ENCODE measurements at places on chromosomes 3 and 15.

GRCh38 chr3:182133752-182134151 lies 422.0 kb downstream of the SOX2 start:
- no peak for DNase-seq

- DNase-seq = no peak
These were observed 235.9 kb upstream of the CTDSPL start for GRCh38 chr3:37625690-37626360.

DNA sequence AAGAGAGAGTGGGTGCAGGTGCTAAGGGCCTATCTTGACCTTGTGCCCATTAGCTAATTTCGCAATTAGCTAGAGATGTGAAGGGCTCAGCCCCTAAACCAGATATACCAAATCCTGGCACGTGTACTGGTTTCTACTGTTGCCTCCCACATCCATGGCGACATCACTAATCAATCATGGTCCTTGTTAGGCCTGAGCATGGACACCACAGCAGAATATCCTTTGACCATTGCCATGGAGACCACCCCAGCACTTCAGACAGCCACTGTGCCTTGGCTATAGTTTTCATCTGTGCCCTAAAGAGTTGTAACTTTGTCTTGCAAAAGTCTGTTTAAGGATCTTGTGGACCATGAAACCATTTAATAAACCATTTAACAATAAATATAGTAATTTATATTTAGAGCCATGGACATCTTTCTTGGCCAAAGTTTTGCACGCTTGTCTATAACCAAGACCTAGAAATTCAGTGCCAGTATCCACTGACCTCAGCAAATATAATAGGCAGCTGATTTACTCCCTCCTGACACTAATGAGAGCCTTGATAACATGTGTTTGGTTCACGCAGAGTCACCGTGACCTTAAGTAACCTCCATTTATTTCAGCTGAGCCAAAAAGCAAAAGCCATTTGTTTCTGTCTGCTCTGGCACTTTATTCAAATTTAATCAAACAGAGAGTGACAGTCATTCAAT lies 43.4 kb downstream of the COLQ start:
- DNase-seq = no peak

GRCh38 chr3:78260388-78260787 lies 1220.5 kb downstream of the ROBO2 start:
- no peak for DNase-seq

DNA sequence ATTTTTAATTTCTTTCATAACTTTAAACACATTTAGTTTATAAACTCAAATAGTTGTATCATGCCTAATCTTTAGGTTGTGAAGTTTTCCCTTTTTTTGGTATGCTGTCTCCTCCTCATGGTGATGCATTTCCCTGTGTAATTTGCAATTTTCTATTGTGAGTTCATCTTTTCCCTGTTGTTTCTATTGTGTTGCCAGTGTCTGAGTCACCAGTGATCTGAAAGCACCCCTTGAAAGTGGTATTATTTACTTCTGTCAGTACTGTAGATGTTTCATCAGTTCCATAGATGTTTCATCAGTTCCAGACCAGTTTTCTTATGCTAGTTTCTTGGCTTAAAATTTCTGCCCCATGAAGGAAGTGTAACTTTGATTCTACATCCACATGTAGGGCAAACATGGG lies 80.6 kb downstream of the OXSM start:
- no peak for DNase-seq

DNA sequence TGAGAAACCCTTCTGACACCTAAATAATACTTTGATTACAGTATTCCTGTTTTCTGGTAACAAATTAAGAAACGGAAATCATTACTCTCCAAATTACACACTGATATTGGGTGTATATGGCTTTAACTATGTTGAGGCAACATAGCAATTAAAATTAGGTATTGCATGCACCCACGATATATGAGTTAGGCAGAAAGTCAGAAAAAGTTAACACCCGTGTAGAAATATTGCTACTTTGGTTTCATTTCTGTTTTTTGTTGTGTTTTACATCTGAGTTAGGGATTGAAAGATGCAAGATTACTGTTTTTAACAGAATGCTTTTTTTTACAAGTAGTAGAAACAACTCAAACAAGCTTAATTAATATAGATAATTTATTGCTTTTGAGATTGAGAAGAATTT lies 327.8 kb downstream of the GBE1 start:
- DNase-seq = no peak

DNA sequence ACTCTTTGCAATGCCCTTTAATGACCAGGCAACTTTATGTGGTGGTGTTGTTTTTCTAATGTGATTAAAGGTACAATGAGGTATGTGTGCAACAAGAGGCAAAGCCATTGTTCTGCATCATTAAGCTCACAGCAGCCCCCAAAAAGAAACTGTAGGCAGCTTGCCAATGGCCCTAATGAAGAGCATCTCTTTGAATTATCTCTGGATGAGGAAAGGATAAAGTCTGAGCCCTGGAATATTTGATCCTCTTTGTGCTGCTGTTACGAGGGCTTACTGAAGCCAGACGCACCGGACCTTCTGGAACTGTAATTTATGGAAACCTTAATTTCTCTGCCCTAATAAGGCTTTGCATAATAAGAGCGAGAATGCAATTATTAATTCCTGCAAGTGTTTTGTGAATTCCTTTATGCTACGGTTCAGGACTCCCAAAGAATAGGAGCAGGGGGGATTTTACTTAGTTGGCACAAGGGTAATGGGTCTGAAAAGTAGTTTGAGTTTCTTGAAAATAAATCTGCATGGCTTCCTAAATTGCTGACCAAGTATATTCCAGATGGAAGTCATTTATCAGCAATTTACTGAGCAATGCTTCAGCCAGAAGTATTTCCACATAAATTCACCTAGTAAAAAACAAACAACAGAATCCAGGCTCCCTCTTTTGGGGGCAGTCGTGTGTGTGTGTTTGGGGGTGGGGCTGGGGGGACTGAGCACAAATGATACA lies 193.4 kb downstream of the PDZRN3 start:
- no peak for DNase-seq

- DNase-seq = no peak
These were observed 250.6 kb upstream of the LYSMD4 start for GRCh38 chr15:99983886-99984286.

DNA sequence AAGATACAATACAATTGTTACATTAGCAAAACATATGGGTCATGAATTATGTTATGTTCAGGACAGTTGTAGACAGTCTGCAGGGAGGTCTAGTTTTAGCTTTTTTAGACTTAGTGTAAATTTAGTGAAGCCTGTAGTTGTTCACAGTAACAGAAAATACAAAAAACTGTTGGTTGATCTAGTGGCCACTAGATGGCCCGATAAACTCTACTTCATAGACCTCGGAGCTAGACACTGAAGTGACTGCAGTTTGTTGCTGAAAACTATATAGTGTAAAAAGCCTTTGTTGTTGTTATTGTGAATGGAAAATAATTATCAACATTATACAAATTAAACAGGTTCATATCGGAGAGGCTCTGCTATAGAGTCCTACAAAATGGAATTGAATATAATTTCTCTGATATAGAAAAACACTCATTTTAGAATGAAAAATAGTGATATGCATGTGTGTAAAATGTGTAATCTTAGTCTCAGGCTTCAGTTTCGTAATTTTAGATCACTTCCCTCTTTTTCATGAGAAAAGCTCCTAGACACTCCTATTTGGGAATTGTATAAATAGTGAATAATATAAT lies 18.3 kb downstream of the MAGEL2 start:
- no peak for DNase-seq

- no peak for DNase-seq
These were observed 7.7 kb upstream of the AMOTL2 start for GRCh38 chr3:134381831-134382442.

DNA sequence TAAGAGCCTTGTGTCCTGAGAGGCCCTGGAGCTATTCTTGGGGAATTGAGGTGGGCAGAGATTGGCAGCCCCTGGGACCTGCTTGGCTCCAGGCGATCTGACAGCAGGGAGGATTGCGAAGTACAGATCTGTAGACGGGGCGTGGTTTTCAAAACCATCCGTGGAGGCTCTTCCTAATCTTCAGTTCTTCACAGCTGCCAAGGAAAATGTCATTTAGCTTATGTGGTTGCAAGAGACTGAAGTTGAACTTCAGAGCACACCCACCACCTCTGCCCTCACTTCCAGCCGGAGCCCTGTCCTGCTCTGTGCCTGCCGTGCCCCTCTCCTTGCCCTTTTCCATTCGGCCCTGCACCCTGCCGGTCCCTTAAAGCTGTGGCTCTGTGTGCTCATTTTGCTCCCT lies 12.9 kb downstream of the NISCH start:
- no peak for DNase-seq

DNA sequence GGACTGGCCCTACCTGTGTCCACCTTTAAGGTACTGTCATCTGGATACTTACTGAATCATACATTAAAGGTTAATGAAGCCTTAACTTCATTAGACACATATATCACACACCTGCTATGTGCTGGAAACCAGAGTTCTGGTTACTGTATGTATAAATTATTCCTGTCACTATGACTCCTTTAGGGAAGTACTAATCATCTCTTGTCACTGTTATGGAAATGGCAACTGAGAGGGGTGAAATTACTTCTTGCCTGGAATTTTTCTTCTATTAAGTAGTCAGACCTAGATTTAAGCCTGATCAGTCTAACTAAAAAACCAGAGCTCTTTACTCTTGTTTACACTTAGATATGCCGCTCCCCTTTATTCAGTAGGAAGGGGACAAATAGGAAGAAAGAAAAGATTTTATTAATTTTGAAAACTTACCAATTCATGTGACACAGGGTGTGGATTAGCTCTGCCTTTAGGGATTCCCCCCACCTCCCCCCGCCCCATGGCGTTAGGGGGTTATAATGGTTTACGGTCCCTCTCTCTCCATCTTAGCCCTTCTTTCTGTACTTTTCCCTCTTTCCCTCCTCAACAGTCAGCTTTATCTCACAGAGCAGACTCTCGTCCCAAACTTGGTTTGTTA lies 152.5 kb downstream of the KLHL25 start:
- DNase-seq = no peak

DNA sequence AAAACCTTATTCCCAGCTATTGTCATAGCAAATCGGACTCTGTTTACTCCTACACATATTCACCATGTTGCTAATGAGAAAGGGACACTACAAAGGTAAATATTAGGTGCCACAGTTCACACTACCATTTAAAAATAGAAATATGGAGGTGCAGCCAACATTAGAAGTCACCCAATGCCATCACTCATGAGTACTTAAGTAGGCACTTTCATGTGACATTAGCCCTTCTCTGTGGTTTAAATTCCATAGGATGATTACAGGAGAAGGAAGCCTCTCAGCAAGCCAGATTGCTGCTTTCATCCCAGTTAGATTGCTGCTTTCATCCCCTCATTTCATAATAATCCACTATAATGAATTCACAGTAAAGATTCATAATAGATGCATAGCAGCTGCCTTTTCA lies 376.8 kb upstream of the ALCAM start:
- no peak for DNase-seq

GRCh38 chr3:11212299-11212608 lies 58.0 kb downstream of the HRH1 start:
- DNase-seq = no peak

DNA sequence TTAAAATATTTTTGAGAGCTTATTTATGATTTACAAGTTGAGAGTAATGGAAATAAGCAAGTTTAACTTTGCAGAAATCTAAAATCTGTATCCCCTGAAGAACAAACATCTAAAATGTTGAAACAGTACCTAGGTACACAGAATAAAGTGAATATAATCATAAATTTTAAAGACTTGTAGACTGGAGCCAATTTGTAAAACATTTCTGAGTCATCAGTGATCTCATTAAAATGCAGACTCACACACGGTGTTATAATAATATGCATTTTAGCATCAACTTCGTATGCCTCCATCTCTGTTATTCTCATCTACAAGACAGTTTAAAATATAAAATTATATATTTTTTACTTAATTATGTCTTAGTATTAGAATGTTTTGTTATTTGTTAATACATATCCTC lies 399.5 kb upstream of the GOLIM4 start:
- DNase-seq = no peak

- DNase-seq = no peak
These were observed 25.5 kb upstream of the ESYT3 start for GRCh38 chr3:138408751-138409570.

DNA sequence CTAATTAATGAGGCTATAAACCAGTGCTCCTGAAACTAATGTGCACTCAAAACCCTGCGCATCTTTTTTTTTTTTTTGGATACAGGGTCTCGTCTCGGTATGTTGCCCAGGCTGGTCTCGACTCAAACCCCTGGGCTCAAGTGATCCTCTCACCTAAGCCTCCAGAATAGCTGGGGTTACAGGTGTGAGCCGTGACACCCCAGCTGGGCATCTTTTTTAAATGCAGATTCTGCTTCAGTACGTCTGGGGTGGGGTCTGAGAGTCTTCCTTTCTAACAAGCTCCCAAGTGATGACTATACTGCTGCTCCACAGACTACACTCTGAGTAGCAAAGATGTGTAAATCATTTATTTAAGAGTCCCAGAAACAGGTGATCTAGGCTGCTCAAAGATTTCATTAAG lies 73.0 kb downstream of the BFSP2 start:
- no peak for DNase-seq

GRCh38 chr15:66873856-66874255 lies 171.8 kb downstream of the SMAD6 start:
- DNase-seq = no peak

DNA sequence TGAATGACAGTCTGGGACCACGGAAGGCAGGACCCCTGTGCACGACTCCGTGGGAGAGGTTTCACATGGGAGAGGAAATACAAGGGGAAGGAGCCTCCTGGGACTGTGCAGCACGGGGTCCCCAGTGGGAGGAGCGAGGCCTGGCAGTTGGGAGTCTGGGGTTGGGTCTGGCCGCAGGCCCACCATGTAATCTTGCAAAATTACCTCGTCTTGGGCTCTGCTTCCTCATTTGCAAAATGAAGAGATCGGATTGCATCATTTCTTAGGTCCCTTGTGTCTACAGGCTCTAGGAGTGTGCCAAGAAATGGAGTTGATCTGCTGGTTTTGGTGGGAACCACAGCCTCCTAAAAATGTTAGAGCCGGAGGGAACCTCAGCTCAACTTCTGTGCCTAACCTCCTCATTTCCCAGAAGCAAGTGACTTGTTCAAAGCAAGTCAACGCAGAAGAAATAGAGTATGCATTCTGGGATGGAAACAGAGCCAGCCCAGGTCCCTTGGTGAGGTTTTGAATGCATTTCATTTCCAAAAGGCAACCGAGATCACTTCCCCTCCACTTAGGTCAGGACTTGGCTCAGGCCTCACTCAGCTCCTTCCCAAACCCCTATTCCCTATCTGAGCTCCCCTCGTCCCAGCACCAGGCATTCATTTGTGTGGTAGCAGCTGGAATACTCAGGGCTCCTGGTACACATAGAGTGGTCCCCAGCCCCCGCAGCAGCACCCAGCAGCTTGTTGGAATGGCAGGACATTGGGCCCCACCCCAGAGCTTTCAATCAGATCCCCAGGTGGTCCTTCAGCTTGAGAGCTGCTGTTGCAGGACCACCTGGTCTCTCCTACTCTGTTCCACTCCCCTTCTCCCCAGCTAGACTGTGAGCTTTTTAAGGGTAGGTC lies 267.7 kb downstream of the XXYLT1 start:
- no peak for DNase-seq

GRCh38 chr15:82018201-82018600 lies 27.6 kb downstream of the MEX3B start:
- DNase-seq = no peak
